ENCODE measurements at places on chromosomes 2 and 18.

DNA sequence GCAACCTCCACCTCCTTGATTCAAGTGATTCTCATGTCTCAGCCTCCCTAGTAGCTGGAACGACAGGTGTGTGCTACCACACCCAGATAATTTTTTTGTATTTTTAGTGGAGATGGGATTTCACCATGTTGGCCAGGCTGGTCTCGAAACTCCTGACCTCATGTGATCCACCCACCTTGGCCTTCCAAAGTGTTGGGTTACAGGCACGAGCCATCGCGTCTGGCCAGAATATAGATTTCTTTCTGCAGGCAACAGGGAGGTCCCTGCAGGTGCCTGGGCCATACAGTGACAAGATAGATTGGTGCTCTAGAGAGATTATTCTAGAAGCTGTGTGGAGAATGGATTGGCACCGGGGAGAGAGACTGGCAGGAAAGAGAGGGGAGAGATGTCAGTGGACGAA is 13.3 kb downstream of the PLCD4 start:
- DNase-seq = no peak

DNA sequence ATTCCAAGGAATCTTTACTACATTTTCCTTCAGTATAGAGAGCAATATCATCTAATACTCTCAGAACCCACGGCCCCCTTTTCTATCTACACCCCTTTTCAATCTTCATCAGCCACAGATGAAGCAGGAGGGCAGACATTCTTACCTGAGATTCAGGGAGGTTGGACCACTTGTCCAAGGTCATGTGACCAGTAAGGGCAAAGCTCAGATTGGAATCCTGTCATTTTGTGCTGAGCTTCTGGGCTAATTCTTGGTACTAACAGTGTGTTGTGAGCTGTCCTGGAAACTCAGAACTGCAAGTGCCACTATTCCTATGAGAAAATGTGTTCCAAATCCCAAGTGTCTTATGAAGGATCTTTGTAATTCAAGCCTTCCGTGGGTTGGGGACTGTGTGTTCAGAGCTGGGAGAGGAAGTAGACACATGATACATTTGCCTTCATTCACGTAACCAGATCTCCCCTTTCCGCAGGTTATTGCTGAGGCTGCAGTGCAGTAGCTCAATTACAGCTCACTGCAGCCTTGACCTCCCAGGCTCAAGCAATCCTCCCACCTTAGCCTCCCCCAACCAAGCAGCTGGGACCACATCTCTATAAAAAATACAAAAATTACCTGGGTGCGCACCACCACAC is 3.3 kb downstream of the CHRNA1 start:
- DNase-seq = no peak

GRCh38 chr2:239723486-239724193 is 301.5 kb downstream of the NDUFA10 start:
- no peak for DNase-seq

GRCh38 chr2:132654968-132655367 is 15.0 kb downstream of the LYPD1 start:
- DNase-seq = no peak
